T-cell (primary cell): ENCODE measurements at places on chromosomes 6 and 20.

DNA sequence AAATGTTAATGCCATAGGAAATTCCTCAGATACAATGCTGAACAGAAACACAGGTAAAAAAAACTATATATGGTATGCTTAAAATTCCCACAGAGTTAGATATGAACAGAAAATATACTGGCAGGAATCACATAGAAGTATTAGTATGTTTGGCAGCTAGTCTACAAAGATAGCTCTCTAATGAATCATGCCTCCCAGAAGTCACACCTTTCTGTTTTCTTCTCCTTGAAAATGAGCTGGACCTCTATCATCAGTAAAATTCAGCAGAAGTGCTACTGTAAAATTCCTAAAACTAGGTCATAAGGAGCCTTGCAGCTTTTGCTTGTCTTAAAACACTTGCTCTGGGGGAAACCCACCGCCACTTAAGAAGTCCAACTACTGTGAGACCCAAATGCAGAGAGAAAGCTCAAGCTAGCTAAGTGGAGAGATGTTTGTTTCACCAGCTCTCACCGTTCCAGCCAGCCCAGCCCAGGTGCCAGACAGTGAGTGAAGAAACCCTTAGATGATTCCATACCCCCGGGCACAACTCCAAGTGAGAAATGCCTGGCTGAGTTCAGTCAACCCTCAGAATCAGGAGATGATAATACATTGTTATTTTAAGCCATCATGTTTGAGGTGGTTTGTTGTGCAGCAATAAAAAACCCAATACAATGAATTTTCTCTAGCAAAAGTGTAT, 43.0 kb downstream of the TSPYL4 start:
- DNase-seq, result no peak

GRCh38 chr20:36478137-36478905, 63.0 kb upstream of the MYL9 start:
- DNase-seq, result no peak

DNA sequence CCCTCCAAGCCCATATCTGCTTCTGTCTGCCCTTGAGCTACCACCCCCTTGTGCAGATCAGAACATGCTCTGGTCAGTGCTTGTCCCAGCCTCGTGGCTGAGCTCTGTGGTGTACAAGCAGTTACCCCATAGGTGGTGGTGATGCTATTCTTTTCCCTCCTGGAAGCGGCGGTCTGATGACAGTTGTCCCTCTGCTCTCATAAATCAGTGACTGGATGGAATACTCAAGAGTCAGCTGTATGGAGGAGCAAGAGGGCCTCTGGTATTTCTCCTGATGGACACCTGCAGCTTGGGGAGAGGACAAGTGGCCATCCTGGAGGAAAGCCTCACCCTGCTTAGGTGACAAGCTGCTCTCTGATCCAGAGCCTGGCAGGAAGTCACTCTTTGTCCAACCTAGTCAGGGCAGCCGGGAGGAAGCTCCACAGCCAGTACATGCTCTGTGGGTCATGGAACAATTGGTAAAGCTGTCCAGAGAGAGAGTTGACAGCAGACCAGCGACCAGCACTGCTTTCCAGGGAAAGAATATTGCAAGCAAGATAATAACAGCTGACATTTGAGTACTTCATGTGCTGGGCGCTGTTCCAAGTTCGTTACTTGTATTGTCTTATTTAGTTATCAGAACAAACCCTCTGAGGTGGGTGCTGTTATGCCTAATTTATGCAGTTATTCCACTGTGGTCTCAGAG, 47.1 kb downstream of the SCAND1 start:
- no peak for DNase-seq

GRCh38 chr20:17636523-17637412, 45.3 kb downstream of the RRBP1 start:
- DNase-seq, result no peak

GRCh38 chr6:24205020-24205492, 79.0 kb downstream of the NRSN1 start:
- DNase-seq, result no peak
